ENCODE measurements at places on chromosomes 1 and 21.

- no peak for DNase-seq
Measured at GRCh38 chr1:36905941-36906340, 128.4 kb downstream of the GRIK3 start.

GRCh38 chr1:98467586-98467985 is 193.9 kb upstream of the SNX7 start:
- DNase-seq: no peak

GRCh38 chr1:20166051-20166450 is 19.8 kb upstream of the UBXN10 start:
- no peak for DNase-seq

- no peak for DNase-seq
Measured at GRCh38 chr1:17039522-17039921, 14.3 kb downstream of the SDHB start.

DNA sequence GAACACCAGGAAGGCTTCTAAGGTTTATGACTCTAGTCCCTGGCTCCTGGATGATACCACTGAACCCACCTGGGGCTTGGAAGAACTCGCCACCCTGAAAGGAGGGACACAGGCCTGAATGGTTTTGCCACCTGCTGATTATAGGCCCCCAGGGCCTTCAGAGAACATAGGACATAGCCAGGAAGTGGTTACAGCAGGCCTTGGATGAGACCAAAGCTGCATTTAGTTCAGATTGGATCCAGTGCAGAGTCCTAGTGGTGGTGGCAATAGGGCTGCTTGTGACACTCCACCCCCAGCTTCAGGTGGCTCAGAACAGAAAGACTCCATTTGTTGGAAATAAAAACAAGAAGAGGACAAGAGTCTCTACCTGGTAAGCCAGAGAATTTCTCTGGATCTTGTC is 101.6 kb upstream of the PLPPR5 start:
- DNase-seq: no peak

DNA sequence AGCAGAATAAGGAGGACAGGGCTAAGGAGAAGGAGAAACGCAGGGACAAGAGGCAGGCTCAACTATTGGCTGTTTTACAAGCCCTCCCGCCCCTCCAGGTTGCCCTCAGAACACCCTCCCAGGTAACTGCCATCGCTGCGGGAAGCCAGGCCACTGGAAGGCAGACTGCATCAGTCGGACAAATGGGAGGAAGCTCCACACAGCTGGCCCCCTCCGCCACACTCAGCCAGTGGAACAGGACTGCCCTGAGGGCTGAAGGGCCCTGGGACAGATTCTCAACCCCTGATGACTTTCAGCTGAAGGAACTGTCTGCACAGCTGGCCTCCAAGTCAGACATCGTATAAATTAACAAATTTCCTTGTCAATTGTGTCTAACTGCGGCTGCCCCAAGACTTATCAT is 21.8 kb downstream of the LRRC3 start:
- no peak for DNase-seq

DNA sequence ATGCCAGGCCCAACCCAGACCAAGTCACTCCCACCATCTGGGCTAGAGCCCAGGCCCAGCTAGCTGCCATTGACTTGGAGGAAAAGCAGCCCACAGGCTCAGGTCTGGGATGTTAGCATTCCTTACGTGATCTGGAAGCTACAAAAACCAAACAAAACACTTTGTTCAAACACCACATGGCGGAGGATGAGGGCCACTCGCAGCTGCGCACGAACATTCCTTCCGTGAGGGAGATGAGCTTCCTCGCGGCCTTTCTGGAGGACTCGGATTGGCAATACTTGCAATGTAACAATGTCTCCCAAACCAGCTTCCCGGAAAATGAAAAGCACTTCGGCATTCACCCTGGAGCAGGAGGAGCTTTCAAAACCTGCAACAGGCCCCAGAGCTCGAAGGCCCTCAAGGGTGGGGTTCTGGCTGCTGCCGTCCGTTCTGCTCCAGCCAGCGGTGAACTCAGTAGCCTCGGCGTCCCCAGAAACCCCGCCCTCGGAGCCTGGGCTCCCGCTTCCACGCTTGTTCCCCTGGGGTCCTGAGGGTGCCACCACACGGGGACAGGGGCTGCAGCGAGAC is 40.5 kb downstream of the COL6A1 start:
- DNase-seq: no peak

DNA sequence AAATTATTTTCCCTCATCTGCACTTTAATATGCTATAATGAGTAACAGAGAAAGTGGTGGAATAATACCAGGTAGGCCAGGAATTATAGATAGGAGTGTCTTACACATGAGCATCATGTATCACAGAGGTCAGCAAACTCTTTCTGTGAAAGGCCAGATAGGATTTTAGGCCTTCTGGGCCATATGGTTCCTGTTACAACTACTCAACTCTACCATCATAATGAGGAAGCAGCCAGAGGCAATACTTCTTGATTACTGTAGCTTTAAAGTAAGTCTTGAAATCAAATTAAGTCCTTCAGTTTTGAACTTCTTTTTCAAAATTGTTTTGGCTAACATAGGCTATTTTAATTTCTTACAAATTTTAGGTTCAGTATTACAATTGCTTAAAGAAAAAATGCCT is 32.1 kb upstream of the IGSF3 start:
- no peak for DNase-seq

- no peak for DNase-seq
Measured at GRCh38 chr1:22252251-22252650, 109.4 kb upstream of the WNT4 start.

DNA sequence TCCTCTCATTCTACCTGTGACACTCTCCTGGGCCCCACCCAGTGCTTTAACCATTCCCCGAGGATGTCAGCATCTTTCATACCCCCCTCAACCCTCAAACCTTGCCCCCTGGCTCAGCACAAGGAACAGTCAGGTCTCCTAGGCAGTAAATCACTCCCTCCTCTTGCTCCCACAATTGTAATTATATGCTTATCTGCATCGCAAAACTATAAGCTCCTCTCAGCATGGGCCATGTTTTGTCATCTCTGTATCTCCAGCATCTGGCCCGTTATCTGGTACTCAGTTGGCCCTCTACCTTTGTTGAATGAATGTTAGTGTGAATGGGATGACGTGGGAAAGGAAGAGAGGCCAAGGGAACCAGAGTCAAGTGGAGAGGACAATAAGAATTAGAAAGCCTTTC is 2.8 kb upstream of the ELOVL1 start:
- DNase-seq: no peak

DNA sequence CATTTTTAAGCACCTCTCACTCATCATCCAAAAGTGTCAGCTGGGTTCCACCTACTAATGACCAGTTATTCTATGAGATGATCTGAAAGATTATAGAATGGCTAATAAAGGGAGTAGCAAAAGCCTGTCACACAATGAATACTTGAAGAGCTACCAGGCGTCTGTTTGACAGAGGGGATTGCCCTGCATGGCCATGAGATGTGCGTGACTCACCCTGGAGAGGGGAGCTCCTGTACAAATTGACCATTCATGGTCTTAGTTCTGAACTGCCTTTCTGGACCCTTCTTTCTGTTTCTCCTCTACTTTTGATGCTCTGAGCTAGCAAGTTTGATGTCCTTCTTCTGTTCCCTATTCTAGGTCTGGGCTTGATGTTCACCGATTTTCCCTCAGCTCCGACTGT is 85.2 kb upstream of the ABCD3 start:
- no peak for DNase-seq

DNA sequence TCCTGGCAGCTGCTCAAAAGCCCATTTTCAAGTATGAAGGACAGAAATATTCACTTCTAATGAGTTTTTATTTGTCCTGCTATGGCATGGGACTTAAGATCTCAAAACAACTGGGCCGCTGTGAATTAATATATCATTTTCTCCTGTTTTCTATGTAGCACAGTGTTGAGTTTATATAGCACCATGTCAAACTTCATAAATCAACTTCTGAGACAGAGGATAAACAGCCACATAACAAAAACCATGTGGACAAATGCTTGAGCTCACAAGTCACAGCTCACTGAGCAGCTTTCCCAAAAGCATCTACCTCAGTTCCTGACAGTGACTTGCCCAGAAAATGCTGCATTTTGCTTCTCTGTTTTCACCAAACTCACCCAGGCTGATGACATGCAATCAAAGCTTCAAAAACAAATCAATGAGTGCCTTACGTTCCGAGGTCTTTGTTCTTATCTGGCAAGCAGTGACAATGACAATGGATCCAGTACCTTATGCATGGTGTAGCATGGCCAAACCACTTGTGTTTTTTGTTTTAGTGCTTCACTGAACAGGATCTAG is 722.6 kb downstream of the LRRIQ3 start:
- no peak for DNase-seq

DNA sequence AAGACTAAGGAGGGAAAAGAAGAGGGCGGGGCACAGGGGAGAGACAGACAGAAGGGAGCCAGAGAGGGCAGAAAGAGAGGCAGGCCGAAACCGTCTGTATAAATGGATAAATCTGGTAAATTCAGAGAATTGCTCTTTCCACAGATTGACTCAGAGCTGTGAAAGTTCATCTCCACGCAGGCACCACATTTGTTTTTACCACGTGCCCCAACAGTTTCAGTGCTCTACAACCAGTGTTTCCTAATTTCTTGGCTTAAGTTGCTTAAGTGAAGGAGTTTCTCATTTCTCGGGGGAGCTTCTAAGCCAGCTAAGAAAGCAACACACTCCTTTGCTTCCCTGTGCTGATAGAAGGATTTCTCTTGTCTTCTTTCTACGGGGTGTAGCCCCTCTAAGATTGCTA is 87.1 kb downstream of the ENAH start:
- DNase-seq: no peak

DNA sequence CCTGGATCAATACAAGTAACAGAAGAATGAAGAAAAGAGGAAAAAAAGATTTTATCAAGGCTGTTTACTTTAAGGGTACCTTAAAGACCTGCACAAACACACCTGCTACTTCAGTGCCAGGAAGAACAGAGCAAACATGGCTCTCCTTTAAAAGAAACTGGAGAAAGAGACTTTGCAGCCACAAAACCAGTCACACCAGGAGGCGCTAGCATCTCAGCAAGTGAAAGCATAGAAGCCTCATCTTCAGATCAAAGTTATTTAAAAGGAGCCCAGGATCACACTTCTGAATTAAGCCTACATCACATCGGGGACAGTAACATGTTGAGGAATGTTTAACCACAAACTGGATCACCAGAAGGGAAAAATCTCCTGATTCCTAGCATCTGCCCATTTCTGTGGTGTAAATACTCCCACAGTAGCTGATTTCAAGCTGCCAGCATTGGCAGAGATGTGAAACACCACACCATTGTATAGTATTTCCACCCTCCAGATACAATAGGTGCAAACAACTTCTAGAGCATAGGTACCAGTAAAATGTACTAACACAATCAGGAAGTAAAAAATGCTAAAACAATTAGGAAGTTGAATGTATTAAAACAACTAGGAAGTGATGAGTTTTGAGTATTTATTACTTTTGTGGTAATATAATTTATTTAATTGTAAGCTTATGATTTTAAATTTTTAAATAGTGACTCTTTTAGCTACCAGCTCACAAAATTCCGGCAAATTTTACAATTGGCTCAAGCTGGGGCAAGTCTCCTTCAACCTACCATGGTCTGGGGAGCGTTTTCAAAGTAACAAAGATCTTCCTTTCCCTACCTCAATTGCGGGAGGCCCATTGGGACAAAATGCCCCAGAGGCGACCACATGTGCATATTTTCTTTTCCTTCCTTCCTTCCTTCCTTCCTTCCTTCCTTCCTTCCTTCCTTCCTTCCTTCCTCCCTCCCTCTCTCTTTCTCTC is 105.3 kb upstream of the CLDN14 start:
- DNase-seq: peak; percentile 32

DNA sequence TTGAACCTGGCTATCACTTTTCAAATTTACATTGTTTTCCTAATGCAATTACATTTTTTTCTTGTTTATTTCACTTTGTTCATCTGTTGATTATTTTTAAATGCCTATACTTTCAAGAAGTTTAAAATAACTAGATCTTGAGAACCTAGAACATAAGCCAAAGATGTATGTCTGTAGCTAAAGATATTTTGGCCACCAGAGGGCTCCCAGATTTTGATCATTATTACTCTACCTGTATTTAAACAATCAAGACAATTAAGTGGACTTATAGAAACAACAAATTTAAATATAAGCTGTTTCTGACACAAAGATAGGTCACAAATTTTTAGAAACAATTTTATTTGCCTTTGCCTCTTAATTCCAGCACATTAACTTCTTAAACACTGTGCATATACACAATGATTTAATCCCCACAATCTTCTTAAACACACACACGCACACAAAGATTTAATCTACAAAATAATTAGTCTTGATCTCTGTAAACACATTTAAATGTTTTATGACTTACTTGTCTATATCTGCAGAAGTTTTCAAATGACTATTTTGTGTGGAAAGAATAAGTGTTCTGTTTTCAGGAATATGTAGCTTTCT is 380.0 kb downstream of the DSCAM start:
- DNase-seq: peak; percentile 24

DNA sequence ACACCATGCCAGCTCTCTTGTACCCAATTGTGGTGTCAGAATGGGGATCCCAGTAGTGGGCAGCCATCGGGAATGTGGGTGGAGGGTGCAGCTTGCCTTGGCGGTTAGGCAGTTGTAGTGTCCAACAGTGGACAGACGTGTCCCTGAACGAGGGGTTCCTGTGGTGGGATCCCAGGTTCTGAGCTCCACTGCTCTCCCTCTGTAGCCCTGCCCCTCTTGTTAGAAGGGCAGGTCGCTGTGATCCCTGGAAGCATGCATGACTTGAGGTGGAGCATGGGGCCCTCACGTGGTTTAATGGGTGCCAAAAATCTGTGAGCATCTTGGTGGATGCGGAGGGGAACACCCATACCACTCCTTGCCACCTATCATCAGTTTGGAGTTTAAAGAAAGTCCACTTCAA is 4.3 kb downstream of the GALNT2 start:
- no peak for DNase-seq

DNA sequence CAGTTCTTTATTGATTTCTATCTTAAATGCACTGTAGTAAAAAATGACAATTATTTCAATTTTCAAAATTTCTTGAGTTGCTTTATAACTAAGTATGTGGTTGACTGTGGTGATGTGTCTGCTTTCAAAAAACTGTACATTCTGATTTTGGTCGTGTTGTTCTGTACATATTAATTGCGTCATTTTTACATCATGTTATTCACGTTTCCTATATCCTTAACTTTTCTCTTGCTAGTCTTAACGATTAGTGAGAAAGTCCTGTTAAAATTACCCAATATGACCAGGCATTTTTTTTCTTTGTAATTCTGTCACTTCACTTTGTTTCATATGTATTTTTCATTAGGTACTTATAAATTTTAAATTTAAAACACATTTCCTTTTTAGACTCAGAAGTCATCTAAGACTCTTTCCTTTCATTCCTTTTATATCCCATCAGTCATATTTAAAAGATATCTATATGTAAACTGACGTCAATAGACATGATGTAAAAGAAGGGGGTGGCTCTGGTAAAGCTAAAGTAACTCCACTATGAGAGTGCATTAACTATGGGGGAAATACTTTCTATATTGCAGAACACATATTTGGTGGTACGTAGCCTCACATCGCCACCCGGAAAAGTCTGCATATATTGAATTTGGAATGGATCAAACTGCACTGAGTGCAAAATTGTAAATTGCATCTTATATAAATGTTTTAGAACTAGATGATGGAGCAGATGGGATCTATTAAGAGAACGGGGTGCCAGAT is 1.1 kb upstream of the COA6 start:
- DNase-seq: no peak

Data from Jurkat, Clone E6-1 (cell line).